WERI-Rb-1 (cell line): ENCODE measurements at places on chromosomes 13 and 19.

DNA sequence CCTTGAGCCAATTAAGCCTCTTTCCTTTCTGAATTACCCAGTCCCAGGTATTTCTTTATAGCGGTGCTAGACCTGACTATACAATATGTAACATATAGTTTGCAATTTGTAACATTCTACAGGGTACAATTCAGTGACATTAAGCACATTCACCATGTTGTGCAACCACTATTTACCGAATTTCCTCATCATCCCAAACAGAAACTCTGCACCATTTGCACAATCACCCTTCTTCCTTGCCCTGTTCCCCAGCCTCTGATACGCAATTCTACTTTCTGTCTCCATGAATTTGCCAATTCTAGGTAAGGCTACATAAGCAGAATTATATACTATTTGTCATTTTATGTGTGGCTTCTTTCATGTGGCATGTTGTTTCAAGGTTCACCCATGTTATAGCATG, 13.7 kb upstream of the SIGLEC10 start:
- DNase-seq, result no peak

GRCh38 chr19:32450217-32450616, 44.6 kb downstream of the DPY19L3 start:
- DNase-seq, result no peak

GRCh38 chr13:22214184-22214583, 543.3 kb downstream of the FGF9 start:
- no peak for DNase-seq

GRCh38 chr19:11421371-11422098, 2.4 kb upstream of the RGL3 start:
- DNase-seq, result peak; percentile 42

DNA sequence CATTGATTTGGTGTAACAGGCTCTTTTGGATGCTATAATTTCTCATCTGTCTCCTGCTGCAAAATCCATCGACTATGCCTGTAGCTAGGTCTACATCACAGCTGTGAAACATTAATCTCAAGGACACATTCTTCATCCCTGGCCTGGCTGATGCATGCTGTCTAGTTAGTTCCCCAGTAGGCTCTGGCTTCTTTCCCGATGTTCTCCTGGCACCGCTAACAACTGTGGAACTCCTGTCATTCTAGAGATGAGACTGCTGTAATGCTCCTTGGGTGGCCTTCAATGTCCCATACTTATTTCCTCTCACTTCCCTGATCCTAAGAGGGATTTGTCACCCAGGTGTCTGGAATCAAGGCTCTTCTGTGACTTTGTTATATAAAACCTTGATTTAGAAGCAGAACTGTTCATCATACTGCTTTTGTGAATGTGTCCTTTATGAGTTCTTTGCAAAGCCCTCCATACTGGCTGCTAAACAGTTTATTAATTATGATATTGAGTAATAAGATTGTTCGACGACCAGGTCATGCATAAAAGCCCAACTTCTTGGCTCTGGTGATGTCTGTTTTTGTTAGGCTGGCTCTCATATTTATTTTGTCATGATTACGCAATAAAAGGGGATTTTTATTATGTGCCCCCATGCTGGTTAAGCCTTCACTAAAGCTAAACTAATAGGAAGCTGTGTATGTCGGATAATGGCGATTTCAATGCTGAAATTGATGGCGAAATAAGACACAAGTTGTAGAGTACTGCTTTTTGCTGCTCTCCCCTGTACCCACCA, 227.5 kb downstream of the DCT start:
- no peak for DNase-seq
